ENCODE measurements at places on chromosomes 5 and 9.

GRCh38 chr5:39505791-39506190, 81.0 kb upstream of the DAB2 start:
- DNase-seq, result no peak

- DNase-seq, result no peak
Observed at GRCh38 chr5:151679421-151680155, 7.1 kb downstream of the SPARC start.

- no peak for DNase-seq
Observed at GRCh38 chr9:107862881-107863280, 373.3 kb upstream of the KLF4 start.

GRCh38 chr5:179734536-179735164, 2.0 kb downstream of the MAML1 start:
- no peak for DNase-seq

DNA sequence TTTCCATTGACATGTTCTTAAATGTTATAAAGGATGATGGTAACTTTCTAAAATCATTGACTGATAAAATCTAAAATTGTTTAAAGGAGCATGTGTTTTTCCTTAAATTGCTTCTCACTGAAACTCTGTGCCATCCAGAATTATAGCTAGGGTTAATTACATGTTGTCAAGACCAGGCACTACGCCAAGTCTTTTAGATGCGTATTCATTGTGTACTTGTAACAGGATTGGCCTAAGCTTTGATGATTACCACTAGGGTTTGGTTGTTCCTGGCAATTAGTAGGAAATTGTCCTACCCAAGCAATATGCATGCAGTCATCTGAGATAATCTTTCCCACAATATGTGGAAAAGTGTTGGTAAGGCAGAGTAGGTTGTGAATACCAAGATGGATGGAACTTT, 43.8 kb downstream of the PRKACG start:
- DNase-seq, result no peak

GRCh38 chr5:108046955-108047670, 334.8 kb downstream of the FBXL17 start:
- DNase-seq, result no peak

GRCh38 chr5:155150012-155150411, 136.5 kb downstream of the KIF4B start:
- no peak for DNase-seq

- no peak for DNase-seq
Observed at GRCh38 chr5:20032896-20033295, 44.9 kb upstream of the CDH18 start.

DNA sequence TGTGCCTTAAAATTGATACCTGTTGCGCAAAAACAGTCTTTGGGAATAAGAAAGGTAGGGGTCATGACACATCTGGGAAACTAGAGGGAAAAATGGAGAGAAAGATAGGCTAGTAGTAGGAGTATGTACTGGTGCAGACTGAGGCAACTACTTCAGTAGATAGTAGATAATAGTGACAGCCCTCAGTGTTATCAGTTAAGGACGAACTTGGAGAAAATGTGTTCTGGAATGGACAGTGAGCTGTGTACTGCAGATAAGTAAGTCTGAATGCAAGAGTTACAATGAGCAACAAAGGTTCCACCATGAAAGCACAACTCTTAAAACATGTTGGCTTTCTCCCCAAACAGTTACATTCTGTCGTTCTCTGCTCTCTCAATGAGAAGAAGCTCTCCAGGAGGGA, 6.5 kb upstream of the INSL6 start:
- DNase-seq, result no peak

DNA sequence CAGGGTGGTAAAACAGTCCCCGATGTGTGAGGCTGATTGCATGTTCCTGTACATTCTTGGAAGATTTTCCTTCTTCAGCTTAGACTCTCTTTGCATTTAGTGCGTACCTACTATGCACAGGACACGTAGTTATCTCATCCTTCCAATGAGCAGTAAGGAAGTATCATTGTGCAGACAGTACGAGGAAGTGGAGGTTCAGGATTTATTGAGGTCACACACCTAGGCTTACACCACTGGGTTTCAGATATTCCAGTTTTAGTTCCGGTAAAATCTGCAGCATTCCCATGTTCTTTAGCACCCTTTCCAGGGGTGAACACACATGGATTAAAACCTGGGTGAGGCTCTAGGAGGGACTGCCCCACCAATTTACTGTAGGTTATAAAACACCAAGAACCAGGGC, 238.7 kb downstream of the ZSWIM6 start:
- DNase-seq, result no peak

- DNase-seq, result no peak
Observed at GRCh38 chr9:137477778-137478612, 18.9 kb upstream of the NSMF start.

DNA sequence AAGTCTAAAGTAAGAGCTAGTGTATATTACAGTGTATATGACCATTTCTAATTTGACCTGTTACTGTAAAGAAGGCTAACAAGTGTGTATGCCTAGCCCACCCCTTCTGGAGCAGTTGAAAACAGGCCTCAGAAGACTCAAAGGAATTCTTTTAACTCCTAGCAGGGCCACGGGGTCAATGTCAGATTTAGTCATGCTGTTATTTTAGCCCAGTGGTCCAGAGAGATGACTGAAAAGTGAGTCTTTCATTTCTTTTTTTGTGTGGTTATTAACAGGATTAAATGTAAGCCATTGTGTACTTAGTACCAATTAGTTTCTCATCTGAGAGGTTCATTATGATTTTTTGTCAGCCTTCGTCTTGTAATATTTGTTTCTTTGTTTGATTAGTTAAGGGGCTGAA, 24.4 kb downstream of the ZCCHC7 start:
- DNase-seq, result no peak

DNA sequence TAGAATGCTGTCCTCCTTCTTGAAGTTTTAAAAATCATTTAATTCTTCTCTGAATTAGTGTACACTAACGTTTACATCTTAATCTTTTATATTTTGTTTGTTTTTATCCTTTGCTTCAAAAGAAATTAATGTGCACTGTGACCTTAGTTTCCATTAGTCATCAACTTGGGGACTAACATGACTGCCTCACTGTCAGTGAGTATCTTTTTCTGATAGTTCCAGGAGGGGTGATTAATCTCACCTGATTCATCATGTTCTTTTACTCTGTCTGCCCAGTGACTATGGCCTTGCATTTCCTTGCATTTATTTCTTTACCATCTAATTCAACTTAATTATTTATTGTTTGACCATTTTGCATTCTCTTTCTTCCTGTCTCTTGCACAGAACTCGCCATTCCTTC, 33.4 kb upstream of the NR3C1 start:
- DNase-seq, result no peak

- DNase-seq, result no peak
Observed at GRCh38 chr5:171989276-171989675, 17.2 kb downstream of the FBXW11 start.

- DNase-seq, result no peak
Observed at GRCh38 chr9:129341171-129341986, 163.3 kb upstream of the IER5L start.

DNA sequence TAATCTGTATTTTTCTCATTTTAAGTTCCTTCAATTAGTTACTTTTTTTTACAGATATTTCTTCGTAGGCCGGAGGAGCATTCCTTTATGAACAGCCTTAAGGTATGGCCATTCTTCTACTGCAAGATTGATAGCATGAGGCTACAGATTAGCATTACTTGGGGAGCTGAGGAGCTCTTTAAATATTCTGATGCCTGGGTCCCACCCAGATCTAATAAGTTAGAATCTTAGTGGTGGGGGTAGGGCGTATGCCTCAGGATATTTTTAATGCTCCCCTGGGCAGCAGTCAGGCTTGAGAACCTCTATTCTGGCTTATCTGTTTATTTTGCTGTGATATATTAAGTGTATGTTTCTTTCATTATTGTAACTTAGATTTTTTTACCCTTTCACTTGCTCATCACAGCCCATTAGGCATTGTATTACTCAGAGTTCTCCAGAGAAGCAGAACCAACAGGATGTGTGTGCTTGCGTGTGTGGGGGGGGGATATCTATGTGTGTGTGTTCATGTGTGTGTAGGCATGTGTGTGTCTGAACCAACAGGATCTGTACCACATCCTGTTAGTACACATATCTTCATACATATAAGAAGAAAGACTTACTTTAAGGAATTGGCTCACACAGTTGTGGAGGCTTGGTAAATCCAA, 91.8 kb upstream of the MTAP start:
- no peak for DNase-seq

DNA sequence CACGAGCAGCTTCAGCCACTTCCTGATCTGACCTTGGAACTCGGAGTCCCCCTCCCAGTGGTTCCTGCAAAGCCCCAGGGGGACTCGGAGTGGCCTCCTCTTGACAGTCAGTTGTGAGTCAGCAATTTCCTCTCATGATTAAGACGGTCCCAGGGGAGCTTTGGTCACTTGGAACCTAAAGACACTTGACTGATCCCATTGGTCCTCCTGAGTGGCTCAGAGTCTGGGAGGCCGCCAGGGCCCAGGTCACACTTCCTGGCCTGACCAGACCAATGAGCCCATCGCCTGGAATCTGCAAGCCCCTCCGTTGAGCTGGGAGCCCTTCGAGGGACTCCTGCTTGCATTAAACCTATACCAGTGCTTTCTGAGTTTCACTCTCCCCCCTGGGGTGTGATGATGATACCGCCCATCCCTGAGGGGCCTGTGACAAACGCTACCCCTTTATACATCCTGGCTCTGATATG, 29.1 kb downstream of the TSPAN17 start:
- no peak for DNase-seq

DNA sequence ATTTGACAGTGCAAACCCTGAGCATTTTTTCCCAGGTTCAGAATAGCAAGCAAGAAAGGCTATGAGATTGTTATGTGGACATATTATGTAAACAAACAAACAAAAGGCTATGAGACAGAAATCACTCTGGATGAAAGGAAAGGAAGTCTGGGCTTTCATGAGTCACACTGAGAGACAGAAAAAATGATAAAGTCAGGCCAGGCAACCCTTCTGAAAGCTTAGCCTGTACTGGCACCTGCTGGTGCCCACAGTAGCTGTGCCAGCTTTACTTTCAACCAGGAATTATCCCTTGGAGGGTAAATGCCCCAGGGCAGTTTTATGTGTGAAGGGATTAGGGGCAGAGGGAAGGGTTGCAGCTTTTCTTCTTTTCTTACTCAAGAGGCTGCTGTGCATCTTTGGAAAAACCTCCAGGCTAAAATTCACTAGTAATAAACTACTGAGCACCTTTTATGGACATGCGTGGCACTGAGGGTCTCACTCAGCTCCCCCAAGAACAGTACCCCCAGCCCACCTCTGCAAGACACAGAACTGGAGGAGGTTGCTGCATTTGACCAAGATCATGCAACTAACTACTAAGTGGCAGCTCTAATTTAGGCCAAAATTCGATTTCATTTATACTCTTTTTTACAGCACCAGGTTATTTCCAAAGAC, 41.7 kb downstream of the ACTL7B start:
- no peak for DNase-seq

- DNase-seq, result no peak
Observed at GRCh38 chr5:37767961-37768360, 71.9 kb downstream of the GDNF start.

DNA sequence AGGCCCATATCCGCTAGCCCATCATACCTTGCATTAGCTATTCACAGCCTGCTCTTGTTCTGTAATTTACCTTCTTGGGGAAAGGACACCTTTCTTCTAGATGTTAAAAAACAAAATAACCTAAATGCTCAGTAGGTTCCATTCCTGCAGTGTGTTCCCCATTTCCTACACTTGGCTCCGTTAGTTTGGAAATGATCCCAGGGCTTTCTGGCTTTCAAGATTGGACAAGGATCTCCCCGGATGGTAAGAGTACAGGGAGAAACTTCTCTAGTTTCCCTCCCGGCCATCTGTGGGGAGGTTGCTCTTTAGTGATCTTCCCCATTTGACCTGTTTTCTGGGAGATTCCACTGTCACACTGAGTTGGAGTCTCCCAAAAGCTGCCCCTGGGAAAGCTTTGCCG, 27.3 kb upstream of the STC2 start:
- no peak for DNase-seq

DNA sequence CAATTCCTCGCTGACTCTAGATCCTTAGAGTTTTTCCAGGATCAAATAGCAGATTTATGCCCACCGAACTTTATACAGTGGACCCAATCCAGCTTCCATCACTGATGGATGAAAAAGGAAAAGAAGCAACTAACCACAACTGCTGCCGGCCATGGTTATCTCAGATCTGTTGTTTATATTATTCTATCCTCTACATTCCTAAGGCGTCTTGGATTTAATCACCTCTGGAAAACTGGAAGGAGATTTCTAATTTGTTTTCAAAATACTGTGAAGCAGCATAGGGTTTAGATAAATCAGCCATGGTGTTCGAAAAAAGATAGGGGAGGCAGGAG, 663 bp upstream of the ZNF366 start:
- DNase-seq, result no peak

DNA sequence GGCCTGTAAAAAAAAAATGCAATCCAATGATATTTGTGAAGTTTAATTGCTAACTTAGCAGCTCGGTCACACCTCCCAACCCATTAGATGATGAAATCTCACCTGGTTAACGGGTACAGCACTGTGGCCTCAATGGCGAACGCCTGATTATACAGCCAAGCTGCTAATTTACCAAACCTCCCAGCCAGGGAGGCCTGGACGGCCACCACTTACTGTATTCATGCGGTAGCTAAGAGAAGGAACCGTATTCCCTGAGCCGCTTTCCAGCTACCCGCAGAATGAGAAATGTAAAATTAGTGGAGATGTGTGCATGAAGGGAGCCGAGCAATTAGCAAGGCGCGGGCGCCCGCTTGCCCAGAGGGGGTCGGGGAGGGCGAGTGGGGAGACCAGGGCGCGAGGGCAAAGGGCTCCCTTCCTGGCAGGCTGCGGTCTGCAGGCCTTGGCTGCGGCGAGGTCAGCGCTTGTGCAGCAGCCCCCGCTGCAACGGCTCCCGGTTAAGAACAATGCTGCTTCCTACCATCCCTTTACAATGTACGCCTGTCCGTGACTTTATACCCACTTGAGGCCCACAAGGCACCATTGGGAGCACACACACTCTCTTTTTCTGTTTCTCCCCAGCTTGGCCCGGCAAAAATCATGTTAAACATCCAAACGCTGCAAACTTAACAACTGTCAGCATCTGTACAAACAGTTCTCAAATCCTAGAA, 70.4 kb upstream of the TBCA start:
- no peak for DNase-seq

DNA sequence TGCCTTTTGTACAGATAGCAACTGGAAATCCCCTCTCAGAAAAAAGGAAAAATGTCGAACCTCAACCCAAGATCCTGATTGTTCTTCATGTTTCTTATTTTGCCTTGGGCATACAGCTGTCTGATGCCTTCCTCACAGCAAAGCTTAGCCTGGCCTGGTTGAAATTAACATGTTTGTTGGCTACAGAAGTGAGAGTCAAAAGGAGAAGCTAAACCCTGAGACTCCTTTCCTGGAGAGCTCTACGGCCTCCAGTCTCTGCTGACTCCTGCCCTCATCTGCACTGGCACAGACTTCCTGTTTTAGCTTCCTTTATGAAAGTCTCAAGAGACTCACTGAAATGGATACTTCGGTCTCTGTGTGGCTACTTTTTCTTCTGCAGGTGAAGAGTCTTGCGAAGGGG, 186.7 kb downstream of the PARP8 start:
- peak; percentile 85 for DNase-seq

- DNase-seq, result no peak
Observed at GRCh38 chr5:36929438-36929837, 52.9 kb downstream of the NIPBL start.

GRCh38 chr5:78019744-78020143, 243.6 kb upstream of the TBCA start:
- no peak for DNase-seq

Data from bone marrow (tissue), 2 donors.